Astrocyte (in vitro differentiated cells and primary cell): ENCODE measurements at places on chromosomes 2 and 18. TPM values are rescaled to one million over a fixed set of nuclear protein-coding genes. Genes with fewer than 3 reads are reported as not detected.

The TUBB8B gene
- not detected in 2 replicates for total RNA-seq

The FOXI3 gene
- total RNA-seq: 0.60 and 2.3 TPM in 2 replicates

The RNU2-63P gene
- total RNA-seq: 4.2 and 6.6 TPM in 2 replicates

The LHCGR gene
- not detected in 2 replicates for total RNA-seq

The ASIC4 gene
- total RNA-seq: 0.39 and 0.70 TPM in 2 replicates

The NDUFS1 gene
- 97.2 and 100 TPM in 2 replicates for total RNA-seq

The SLC8A1 gene
- 33.5 and 34.8 TPM in 2 replicates for total RNA-seq

The CNTNAP5 gene
- 0.30 TPM in 1 of 2 replicates, not detected in the other for total RNA-seq

The LINC00305 gene
- not detected in 2 replicates for total RNA-seq

The TUBA3E gene
- total RNA-seq: not detected in 2 replicates

The TCF23 gene
- total RNA-seq: not detected in 2 replicates

The SLC40A1 gene
- 2.2 and 3.1 TPM in 2 replicates for total RNA-seq

The SERPINB4 gene
- total RNA-seq: not detected in 2 replicates

The PLCD4 gene
- total RNA-seq: 0.86 and 0.89 TPM in 2 replicates

The BMP10 gene
- total RNA-seq: not detected in 2 replicates

The CACNB4 gene
- total RNA-seq: 1.8 and 2.9 TPM in 2 replicates

The ALKAL2 gene
- total RNA-seq: 1.3 and 1.5 TPM in 2 replicates

The SLC4A3 gene
- 10.9 and 11.2 TPM in 2 replicates for total RNA-seq

The SDC1 gene
- total RNA-seq: 74.3 and 92.7 TPM in 2 replicates

The CYP26B1 gene
- 0.77 and 1.2 TPM in 2 replicates for total RNA-seq

The CRYBA2 gene
- not detected in 2 replicates for total RNA-seq

The GAD1 gene
- 4.5 and 4.7 TPM in 2 replicates for total RNA-seq

The DUSP11 gene
- total RNA-seq: 38.3 and 39.6 TPM in 2 replicates

The SERPINB10 gene
- total RNA-seq: not detected in 2 replicates

The C2orf80 gene
- total RNA-seq: not detected in 2 replicates

The C2orf66 gene
- total RNA-seq: 0.29 and 0.54 TPM in 2 replicates

The FAM237A gene
- not detected in 2 replicates for total RNA-seq

The RTKN gene
- 41.6 and 44.4 TPM in 2 replicates for total RNA-seq

The NFATC1 gene
- 10.6 and 11.0 TPM in 2 replicates for total RNA-seq

The MCM6 gene
- total RNA-seq: 7.8 and 9.5 TPM in 2 replicates

The NGEF gene
- 0.16 and 0.22 TPM in 2 replicates for total RNA-seq

The ITGB6 gene
- total RNA-seq: 2.8 and 7.6 TPM in 2 replicates

The RELCH gene
- 23.2 and 26.6 TPM in 2 replicates for total RNA-seq

The ALS2 gene
- 48.9 and 54.0 TPM in 2 replicates for total RNA-seq

The FOXD4L1 gene
- total RNA-seq: not detected in 2 replicates

The DPY30 gene
- total RNA-seq: 63.7 and 71.1 TPM in 2 replicates

The SLC5A7 gene
- total RNA-seq: 0.05 TPM in 1 of 2 replicates, not detected in the other

The FBXO48 gene
- total RNA-seq: 0.54 and 0.55 TPM in 2 replicates

The HES6 gene
- total RNA-seq: 1.3 and 3.0 TPM in 2 replicates

The RAX gene
- not detected in 2 replicates for total RNA-seq

The LYPD6B gene
- total RNA-seq: 1.1 and 1.2 TPM in 2 replicates

The ASAP2 gene
- 47.2 and 62.6 TPM in 2 replicates for total RNA-seq

The IL36A gene
- not detected in 2 replicates for total RNA-seq

The ASB1 gene
- total RNA-seq: 30.6 and 31.7 TPM in 2 replicates

The RFTN2 gene
- 7.1 and 8.1 TPM in 2 replicates for total RNA-seq

The SP140 gene
- 14.1 and 18.5 TPM in 2 replicates for total RNA-seq

The PPP1CB gene
- total RNA-seq: 250 and 263 TPM in 2 replicates

The CDC42EP3 gene
- 94.3 and 102 TPM in 2 replicates for total RNA-seq

The RNF125 gene
- 1.8 and 1.9 TPM in 2 replicates for total RNA-seq

The TMEM247 gene
- not detected in 2 replicates for total RNA-seq

The IL37 gene
- not detected in 2 replicates for total RNA-seq

The CABLES1 gene
- total RNA-seq: 12.2 and 14.5 TPM in 2 replicates

The STARD6 gene
- not detected in 2 replicates for total RNA-seq

The KCNE4 gene
- total RNA-seq: 0.27 and 0.34 TPM in 2 replicates
